ENCODE measurements at places on chromosomes 7 and 10.
A peak's percentile ranks its signal among the peaks of the same experiment; 100 is the strongest.

DNA sequence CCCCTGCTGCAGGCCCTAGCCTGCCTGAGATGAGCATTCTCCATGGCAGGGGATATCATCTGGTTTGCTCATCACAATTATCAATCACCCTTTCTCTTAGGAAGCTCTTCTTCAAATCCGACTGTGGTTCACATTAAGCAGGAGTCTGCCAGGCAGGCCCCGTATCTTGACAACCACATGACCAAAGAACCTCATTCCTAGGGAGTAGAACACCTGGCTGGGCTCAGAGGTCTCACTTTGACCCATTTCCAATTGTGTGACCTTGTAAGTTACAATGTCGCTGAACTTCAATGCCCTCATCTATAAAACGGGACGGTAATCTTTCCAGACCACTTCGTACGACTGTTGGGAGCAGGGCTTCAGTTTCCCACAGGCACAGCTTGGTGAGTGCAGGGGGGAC is 156.4 kb upstream of the PCBD1 start:
- no peak for DNase-seq

DNA sequence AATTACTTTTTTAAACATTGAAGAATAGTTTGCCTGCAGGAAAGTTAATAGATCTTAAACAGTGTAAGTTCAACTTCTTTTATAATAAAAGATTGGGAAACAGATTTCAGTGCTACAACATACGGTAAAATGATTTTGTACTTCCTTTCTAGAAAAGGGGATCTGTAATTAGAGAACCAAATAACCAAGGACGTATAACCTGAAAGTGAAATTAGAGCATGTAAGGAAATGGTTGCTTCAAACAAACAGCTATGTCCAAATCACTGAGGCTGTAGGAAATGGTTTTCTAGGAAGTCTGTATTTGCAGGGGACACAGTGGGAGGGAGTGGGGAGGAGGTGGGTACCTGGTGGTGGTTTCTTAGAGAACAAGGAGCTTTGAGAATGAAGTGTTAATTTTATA is 57.9 kb upstream of the EXOC6 start:
- DNase-seq, result no peak

DNA sequence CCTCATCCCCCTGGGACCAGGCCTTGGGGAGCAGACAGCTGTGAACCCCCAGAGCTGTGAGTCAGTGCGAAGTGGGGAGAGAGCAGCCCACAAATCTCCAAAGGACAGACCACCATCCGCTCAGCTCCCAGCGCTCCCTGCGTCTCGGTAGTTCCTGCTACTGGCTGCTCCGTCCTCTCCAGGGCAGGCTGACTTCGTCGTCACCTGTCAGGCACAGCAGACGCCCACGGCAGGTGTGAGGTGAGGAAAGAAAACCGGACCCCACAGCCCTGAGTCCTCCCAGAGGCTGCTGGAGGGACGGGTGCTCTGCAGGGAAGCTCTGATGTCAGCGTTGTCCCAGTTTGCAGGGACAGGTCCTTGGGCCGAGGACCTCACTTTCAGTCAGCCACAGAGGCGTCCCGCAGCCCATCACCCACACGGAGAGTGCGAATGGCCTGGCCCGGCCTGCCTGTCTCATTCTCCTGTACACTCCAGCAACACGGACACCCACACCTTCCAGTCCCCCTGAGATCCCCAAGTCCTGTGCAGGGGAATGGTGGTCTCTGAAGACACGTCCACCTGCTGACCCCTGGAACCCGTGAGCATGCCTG is 95.2 kb downstream of the DNAJB6 start:
- DNase-seq, result no peak

GRCh38 chr10:76089556-76090180 is 658.2 kb downstream of the LRMDA start:
- DNase-seq, result no peak

DNA sequence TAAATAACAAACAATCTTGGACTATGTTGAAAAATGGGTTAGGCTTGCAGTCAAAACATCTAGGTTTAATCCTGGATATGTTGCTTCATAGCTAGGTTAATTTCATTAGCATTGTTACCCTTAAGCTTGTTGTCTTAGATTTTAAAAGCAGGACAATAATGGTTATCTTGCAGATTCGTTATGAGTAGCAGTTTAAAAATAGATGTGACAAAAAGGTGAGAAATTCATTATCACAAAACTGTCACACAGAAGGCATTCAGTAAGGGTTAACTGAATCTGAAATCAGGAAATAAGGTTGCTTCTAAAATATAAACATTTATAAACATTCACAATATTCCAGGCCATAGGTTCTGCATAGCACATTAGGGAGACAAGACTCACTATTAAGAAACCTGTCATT is 429.2 kb upstream of the ETV1 start:
- DNase-seq, result no peak

DNA sequence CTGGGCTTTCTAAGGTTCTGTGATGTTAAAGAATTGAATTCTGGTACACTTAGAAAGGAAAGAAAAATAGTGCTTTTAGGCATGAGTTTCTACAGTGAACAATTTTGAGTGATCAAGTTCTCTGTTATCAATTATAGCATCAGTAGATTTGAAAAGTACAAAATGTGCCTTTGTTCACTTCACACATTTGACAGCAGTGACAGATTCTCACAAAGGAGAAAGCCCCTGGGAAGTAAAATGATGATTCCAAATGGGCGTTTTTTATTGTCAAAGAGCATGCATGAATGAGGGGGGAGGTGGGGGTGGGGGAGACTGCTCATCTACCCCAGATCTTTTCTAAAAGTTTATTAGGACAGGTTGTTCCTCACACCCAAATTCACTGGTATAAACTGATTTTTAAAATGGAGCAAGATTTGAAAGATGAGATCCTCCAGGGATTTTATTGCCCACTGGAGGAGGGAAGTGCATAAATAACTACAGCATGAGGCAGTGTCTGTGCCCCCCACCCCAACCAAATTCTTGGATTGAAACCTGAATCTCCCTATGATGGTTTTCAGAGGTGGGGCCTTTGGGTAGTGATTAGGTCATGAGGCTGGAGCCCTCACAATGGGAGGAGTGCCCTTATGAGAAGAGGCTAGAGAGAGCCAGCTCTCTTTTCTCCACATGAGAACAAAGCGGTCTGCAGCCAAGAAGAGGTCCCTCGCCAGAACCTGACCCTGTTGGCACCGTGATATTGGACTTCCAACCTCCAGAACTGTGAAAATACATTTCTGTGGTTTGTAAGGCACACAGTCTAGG is 79.5 kb downstream of the AOAH start:
- DNase-seq, result no peak

- no peak for DNase-seq
These were observed 20.9 kb upstream of the CYP51A1 start for GRCh38 chr7:92155108-92155739.

- no peak for DNase-seq
These were observed 121.4 kb upstream of the CHST15 start for GRCh38 chr10:124214610-124215375.

GRCh38 chr7:48084727-48085432 is 4.2 kb upstream of the UPP1 start:
- peak; percentile 65 for DNase-seq

DNA sequence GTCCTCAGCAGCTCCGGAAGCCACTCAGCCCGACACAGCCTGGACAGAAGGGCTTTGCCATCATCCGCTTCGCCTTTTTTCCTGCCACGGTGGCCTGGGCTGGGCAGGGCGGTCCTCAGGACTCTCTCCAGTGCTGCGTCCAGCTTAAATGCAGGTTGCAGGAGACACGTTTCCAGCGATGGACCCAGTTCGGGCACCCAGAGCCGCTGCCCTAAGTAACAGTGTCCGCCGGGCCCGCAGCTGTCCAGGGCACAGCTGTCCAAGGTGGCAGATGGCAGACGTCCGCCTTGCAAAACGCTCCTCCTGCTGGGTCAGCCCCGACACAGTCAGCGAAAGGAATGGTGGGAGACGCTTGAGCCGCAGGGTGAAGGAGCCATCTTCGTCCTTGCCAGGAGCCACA is 37.0 kb upstream of the FOXL3 start:
- no peak for DNase-seq

- DNase-seq, result no peak
These were observed 25.1 kb downstream of the TMEM168 start for GRCh38 chr7:112765105-112765504.

GRCh38 chr7:131509781-131510180 is 46.6 kb downstream of the PODXL start:
- no peak for DNase-seq

- no peak for DNase-seq
These were observed 39.3 kb downstream of the FAM13C start for GRCh38 chr10:59323036-59323459.

DNA sequence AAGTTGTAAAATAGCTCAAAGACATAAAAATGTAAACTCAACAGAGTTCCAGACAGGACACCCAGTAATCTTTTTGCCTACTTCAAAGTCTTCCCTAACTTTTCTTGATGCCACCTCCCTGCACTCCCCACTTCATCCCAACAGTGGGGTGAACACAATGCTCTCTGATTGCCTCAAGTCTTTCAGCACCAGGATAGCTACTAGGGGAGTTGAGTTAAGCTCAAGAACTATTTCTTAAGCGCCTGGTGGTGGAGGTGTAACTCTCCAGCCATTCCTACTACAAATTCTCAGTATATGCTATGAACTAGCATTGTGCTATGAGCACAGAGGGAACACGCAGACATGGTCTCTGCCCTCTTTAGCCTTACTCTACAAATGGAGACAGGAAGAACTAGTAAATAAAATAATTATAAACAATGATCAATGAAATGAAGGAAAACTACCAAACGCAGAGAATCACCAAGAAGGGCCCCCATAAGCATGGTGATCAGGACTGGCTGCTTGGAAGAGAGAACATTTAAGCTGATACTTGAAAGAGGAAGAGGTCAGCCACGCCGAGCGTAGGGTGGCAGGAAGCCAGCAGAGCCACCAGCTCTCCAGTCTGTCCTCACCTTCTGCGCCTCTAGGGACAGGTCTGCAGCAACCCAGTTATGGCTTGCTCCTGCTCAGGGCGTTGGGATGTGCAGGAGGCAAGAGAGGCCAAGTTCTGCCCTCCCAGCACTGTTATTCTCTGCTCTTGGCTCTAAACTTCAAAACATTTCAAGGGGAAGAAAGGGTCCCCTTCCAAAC is 16.7 kb upstream of the FRA10AC1 start:
- DNase-seq, result no peak

GRCh38 chr7:23298141-23298881 is 828 bp upstream of the MALSU1 start:
- no peak for DNase-seq

DNA sequence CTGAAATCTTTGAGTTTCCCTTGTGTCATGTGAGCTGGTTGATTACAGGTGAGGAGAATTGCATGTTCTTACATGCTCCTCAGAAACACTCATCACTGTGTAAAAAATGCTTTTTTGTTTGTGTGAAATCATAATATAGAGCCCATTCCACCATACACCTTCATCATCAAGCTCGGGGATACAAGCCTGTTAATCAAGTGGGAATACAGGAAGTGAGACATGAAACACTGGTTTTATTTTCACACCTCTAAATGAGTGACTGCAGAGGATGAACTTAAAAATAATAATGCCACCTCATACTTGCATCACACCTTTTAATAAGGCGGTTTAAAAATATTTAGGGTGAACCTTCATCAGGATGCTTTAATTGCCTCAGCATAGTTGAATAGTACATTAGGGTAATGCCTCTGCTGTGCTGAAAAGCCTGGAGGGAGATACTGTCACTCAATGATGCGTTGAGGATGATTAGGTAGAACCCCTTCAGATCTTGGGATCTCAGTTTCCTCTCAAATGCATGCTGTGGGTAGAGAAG is 164.6 kb downstream of the AUTS2 start:
- no peak for DNase-seq

DNA sequence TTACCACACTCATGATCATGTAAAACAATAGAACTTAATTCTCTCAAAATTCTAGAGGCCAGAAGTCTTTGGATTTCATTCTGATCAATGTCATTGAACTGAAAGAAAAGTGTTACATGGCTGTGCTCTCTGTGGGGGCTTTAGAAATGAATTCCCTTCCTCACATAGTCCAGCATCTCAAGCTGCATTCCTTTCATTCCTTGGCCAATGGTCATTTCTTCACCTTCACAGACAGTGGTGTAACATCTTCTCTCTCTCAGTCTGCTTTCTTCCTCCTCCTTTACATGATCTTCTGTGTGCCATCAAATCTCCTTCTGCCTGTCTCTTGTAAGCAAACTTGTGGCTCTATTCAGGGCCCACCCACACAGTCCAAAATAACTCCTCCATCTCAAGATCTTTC is 735.3 kb downstream of the SUGCT start:
- no peak for DNase-seq

DNA sequence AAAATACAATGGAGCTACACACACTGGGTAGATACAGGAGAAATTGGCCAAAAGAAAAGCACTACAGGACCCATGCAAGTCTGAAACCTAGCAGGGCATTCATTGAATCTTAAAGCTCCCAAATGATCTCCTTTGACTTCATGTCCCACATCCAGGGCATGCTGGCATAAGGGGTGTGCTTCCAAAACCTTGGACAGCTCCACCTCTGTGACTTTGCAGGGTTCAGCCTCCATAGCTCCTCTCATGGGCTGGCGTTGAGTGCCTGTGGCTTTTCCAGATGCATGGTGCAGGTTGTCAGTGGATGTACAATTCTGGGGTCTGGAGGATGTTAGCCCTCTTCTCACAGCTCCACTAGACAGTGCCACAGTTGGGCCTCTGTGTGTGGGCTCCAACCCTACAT is 626.3 kb upstream of the POT1 start:
- no peak for DNase-seq

- DNase-seq, result no peak
These were observed 842 bp downstream of the KBTBD2 start for GRCh38 chr7:32890793-32891042.

GRCh38 chr7:117019786-117020590 is 66.7 kb downstream of the ST7 start:
- no peak for DNase-seq

DNA sequence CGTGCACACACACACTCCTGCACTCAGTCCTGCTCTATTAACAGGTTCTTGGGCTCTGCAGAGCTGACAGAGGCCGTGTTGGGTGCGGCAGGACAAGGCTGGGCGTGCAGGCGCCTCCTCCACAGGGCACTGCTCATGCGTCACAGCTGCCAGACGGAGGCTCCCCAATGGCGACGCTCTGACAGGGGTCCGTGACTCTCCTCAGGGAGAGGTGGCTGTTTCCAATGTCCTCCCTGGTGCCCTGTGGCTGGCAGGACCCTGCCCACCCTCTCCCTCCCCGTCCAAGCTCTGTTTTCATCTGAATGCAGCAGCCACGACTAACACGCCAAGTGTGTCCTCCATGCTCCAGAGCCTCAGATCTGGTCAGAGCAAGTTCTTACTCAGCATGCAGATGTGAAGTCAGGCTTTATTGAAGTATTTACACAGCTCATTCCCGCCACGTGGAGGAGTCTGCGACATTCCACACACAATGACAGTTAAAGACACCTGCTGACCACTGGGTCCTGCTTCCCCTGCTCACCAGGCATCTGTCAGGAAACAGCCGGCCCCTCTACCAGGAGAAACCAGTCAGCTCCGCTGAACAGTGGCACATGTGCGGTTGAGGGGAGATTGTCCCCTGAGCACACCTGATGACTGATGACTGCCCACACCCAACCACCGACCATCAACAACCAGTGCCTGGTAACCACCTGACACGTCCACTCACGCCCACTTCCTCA is 116.7 kb downstream of the VIPR2 start:
- no peak for DNase-seq

GRCh38 chr7:70527520-70528115 is 604.3 kb upstream of the GALNT17 start:
- no peak for DNase-seq

GRCh38 chr10:21479570-21480315 is 45.7 kb downstream of the SKIDA1 start:
- DNase-seq, result no peak

GRCh38 chr10:29616542-29616941 is 18.2 kb downstream of the SVIL start:
- no peak for DNase-seq

GRCh38 chr7:17120756-17121155 is 177.7 kb upstream of the AHR start:
- DNase-seq, result no peak

GRCh38 chr7:96410126-96410839 is 88.4 kb upstream of the SLC25A13 start:
- no peak for DNase-seq

Measured in GM19239 (cell line).